ENCODE measurements at places on chromosomes 3 and 15.
A peak's percentile ranks its signal among the peaks of the same experiment; 100 is the strongest.

GRCh38 chr15:79257454-79257853, 25.1 kb upstream of the ANKRD34C start:
- no peaks in the 10 kb centered on the region for H3K36me3 ChIP-seq
- no peaks in the 10 kb centered on the region for H3K4me1 ChIP-seq
- H3K4me3 ChIP-seq, result no peak overlapping the region
- no peaks in the 10 kb centered on the region for H3K27me3 ChIP-seq

DNA sequence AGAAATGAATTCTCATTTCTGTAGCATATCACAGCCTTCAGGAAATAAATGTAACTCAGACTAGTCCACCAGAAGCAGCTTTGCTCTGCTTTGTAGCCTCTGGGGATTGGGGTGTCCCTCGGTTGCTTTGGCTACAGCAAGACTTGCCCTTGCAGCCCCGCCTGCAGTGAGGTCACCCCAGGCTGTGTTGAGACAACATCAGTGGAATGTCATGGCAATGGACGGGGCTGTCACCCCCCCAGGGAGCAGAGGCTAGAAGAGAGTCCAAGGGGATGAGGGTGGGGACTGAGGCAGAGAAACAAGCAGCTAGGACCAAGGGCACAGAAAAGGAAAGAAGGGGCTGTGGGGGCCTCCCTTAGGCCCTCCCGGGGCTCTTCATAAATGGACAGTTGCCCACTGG, 854 bp downstream of the CLEC3B start:
- peak overlapping the region; percentile 66 for H3K4me3 ChIP-seq
- DNase-seq, result no peak
- no peaks in the 10 kb centered on the region for H3K27me3 ChIP-seq
- H3K4me1 ChIP-seq, result peaks cover 9% of the 10 kb centered on the region
- peak overlapping the region; percentile 63 for H3K27ac ChIP-seq

- DNase-seq, result no peak
- H3K4me1 ChIP-seq, result no peaks in the 10 kb centered on the region
- no peak overlapping the region for H3K27ac ChIP-seq
- H3K36me3 ChIP-seq, result no peaks in the 10 kb centered on the region
These were observed 21.7 kb upstream of the ASB14 start for GRCh38 chr3:57314204-57314603.

- no peaks in the 10 kb centered on the region for H3K27me3 ChIP-seq
- H3K4me1 ChIP-seq, result no peaks in the 10 kb centered on the region
- no peak overlapping the region for H3K4me3 ChIP-seq
- no peaks in the 10 kb centered on the region for H3K36me3 ChIP-seq
- DNase-seq, result no peak
- no peak overlapping the region for H3K27ac ChIP-seq
These were observed 128.8 kb downstream of the FRMD5 start for GRCh38 chr15:44066211-44066827.

DNA sequence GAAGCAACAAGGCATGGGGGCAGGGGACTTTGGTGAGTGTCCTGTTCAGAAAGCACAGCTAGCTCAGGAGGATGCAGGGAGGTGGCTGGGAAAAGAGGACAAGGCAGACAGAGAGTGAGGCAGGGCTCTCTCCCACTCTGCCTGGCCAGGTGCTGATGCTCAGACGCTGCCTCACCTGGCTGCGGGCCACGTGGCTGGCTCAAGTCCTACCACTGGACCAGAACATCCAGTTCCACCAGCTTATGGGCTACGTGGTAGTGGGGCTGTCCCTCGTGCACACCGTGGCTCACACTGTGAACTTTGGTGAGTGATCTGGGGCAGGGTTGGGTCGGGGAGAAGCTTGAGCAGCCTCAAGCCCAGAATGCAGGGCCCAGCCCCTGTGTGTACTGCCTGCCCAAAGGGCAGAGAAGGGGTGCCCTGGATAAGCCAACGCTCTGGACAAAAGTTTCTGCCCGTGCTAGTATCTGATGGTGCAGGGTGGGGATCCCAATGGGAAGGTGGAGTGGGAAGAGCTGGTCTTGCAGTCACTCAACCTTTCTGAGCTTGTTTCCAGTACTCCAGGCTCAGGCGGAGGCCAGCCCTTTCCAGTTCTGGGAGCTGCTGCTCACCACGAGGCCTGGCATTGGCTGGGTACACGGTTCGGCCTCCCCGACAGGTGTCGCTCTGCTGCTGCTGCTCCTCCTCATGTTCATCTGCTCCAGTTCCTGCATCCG, 20.9 kb downstream of the NOX5 start:
- no peak for DNase-seq
- H3K36me3 ChIP-seq, result no peaks in the 10 kb centered on the region
- H3K4me1 ChIP-seq, result peaks cover 17% of the 10 kb centered on the region
- no peak overlapping the region for H3K27ac ChIP-seq

DNA sequence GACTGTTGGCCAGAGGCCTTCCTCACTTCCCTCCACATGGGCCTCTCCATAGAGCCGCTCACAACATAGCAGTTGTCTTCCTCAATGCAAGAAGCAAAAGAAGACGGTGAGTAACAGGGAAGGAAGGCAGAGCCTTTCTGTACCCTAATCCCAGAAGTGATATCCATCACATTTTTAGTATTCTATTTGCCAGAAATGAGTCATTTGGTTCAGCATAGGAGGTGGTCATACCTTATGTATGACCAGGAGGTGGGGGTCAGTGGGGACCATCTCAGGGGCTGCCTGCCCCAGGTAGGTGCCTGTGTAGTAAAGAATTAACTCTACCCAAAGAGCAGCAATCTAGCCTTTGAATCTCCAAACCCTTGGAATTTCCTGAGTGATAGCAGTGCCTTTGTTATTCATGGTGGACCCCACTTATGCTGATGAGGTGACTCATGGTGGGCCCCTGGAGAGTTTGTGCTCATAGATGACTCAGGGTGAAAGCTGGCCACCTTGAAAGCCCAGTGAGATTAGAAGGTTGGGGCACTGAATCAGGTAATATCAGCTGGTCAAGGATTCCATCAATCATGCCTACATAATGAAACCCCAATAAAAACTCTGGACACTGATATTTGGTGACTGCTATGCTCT, 323.9 kb upstream of the IGF1R start:
- H3K27me3 ChIP-seq, result peaks cover 12% of the 10 kb centered on the region
- H3K4me1 ChIP-seq, result no peaks in the 10 kb centered on the region

- H3K27me3 ChIP-seq, result no peaks in the 10 kb centered on the region
- H3K4me3 ChIP-seq, result no peak overlapping the region
- no peak for DNase-seq
- no peaks in the 10 kb centered on the region for H3K4me1 ChIP-seq
- no peak overlapping the region for H3K27ac ChIP-seq
- no peaks in the 10 kb centered on the region for H3K36me3 ChIP-seq
These were observed 563.6 kb upstream of the ADAMTS9 start for GRCh38 chr3:65251375-65251774.

- no peaks in the 10 kb centered on the region for H3K4me1 ChIP-seq
- no peak overlapping the region for H3K4me3 ChIP-seq
- no peaks in the 10 kb centered on the region for H3K36me3 ChIP-seq
- no peak for DNase-seq
- no peak overlapping the region for H3K27ac ChIP-seq
- no peaks in the 10 kb centered on the region for H3K27me3 ChIP-seq
These were observed 307.8 kb upstream of the TPM1 start for GRCh38 chr15:62734706-62735105.

DNA sequence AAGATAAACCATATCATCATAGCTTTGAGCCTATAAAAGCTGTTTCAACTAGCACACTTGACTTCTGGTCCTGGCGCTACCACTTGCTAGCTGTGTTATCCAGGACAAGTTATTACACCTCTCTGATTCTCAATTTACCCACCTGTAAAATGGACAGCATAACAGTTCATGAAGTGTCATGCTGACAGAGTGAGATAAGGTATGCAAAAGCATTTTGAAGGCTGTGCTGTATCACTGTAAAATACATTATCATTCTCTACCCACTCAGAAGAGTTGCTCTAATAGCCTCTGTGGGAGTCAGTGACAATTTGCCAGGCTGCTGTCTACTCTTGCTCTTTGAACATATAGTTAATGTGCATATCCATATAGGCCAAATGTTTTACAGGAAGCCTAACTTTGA, 93.0 kb downstream of the SSR3 start:
- no peaks in the 10 kb centered on the region for H3K4me1 ChIP-seq
- DNase-seq, result no peak
- no peaks in the 10 kb centered on the region for H3K36me3 ChIP-seq
- no peak overlapping the region for H3K27ac ChIP-seq
- no peaks in the 10 kb centered on the region for H3K27me3 ChIP-seq

DNA sequence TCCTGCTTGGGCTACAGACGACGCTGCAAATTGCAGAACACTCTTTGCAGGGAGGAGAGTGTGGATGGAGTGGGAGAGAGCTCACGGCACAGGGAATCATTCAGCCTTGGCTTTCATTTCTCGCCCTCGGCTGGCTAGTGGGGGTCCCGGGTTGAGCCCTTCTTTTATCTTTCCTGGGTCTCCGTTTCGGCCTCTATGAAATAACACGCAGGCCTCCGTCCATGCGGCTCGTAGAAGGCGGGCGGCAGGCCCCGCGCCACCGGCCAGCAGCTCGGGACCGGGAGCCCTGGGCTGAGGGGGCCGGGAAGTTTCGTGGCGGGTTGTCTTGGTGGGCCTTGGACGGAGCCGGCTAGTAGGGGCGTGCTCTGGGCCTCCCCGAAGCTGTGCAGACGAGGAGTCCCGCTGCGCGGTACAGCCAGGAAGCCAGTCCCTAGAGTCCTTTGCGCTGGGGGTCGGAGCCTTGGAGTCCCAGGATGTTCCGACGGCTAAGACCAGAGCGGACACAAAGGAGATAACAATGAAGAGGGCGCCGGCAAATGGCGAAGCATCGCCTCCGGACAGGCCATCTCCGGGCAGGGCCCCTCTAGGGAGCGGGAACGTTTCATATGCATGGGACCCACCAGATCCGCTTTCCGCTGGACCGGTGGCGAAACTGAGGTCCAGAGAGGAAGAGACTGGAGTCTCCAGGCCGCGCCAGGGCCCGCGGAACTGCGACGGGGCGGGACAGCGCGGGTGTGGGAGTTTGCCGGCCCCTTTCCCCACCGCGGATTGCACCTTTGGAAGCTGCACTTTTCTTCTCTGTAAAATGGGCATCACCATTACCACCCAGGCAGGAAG, 4.3 kb downstream of the RNU6-1 start:
- H3K27ac ChIP-seq, result no peak overlapping the region
- peak; percentile 82 for DNase-seq
- peaks cover 57% of the 10 kb centered on the region for H3K27me3 ChIP-seq

DNA sequence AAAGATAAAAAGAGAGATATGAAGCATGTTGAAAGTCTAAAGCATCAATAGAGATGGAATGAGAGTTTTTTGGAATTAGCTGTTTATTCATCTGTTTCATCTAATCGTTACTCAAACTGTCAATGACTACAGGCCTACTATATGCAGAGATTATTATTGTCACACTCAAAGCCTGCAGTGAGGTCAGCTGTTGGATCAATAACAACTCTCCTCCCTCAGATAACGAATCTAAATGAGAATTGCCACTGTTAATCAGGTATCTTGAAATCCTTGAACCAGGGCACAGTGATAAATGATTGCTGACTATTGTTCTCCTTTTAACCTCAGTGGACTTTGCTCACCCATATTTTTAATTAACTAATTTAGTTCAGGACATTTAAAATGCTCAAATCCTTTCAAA, 192.3 kb upstream of the SGO1 start:
- no peaks in the 10 kb centered on the region for H3K4me1 ChIP-seq
- no peak overlapping the region for H3K27ac ChIP-seq
- H3K36me3 ChIP-seq, result no peaks in the 10 kb centered on the region
- H3K4me3 ChIP-seq, result no peak overlapping the region
- no peak for DNase-seq
- no peaks in the 10 kb centered on the region for H3K27me3 ChIP-seq

DNA sequence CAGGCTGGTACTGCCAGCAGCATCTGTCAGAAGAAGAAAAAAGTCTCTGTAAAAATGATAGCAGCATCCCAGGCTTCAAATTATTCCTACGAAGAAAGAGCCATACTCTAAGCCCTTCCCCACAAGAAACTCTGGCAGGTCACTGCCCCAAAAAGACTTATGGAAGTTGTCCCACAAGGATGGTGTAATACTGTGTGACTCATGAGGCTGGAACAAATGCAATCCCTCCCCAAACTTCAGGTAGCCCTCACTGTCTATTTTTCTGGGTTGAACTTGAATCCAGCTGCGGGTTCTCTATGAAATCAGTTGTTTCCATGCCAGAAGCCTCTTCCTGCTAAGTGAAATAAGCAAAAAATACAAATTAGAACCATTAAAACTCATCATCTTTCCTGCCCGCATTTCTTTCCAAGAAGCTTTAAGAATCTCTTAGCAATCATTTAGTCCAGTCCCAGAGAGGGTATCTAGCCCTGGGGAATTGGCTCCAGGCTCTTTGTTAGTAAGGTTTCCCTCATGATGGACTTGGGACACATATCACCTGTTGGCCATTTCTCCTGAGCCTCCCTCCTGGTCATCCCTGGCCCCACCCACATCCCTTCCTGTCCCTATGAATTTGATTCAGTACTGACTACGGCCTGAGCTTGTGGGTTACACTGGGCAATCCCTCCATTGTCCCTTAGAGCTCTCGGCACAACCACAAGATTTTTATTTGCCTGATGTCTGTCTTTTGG, 51.7 kb downstream of the FAM174B start:
- H3K4me1 ChIP-seq, result no peaks in the 10 kb centered on the region
- DNase-seq, result no peak
- no peaks in the 10 kb centered on the region for H3K27me3 ChIP-seq
- no peak overlapping the region for H3K27ac ChIP-seq

DNA sequence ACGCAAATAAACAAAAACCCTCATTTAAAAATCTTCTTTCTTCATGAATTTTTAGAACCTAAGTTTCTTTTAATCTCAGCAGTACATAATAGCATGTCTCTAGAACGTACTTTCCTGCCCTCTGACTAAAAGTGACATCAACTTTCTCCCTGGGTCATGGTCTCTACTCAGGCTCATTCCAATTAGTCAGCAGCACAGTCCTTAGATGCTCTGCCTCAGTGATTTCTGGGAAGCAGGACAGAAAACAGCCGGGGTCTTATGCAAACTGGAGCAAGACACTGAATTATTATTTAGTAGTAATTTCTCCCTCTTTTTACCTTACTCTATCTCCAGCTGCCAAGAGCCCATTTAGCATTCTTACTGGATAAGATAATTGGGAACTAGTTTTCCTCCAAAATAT, 365.2 kb downstream of the TUSC7 start:
- no peak for DNase-seq
- H3K4me1 ChIP-seq, result no peaks in the 10 kb centered on the region
- no peaks in the 10 kb centered on the region for H3K27me3 ChIP-seq
- no peak overlapping the region for H3K4me3 ChIP-seq
- no peak overlapping the region for H3K27ac ChIP-seq
- H3K36me3 ChIP-seq, result no peaks in the 10 kb centered on the region

- peaks cover 4% of the 10 kb centered on the region for H3K27me3 ChIP-seq
- H3K36me3 ChIP-seq, result no peaks in the 10 kb centered on the region
- no peaks in the 10 kb centered on the region for H3K4me1 ChIP-seq
- H3K4me3 ChIP-seq, result no peak overlapping the region
These were observed 23.2 kb upstream of the PIGZ start for GRCh38 chr3:196991581-196992460.

- no peak overlapping the region for H3K4me3 ChIP-seq
- H3K27ac ChIP-seq, result no peak overlapping the region
- no peaks in the 10 kb centered on the region for H3K27me3 ChIP-seq
These were observed 121.5 kb upstream of the SATB1 start for GRCh38 chr3:18546632-18547031.

All from spleen (tissue), 13 donors.